Uterus (tissue), 4 donors: ENCODE measurements at places on chromosomes 12 and 14. TPM values are rescaled to one million over a fixed set of nuclear protein-coding genes. Genes with fewer than 3 reads are reported as not detected.

DNA sequence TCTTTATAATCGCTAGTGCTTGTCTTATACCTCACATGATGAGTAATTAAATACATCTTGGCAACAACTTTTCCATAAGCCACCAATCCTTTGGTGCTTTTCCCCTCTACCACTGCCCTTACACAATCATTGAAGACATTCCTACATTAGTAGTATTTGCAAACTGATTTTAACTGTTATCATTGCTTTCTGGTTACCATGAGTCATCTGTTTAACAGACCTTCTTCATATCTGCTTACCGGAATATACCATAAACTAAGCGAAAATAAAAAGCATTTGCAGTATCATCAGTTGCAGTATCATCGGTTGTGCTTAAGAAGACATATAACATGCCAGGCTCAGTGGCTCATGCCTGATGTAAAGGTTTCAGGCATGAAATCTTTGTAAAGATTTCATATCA is 54.8 kb upstream of the PLEKHA5 start:
- DNase-seq = no peak

ITGA5 gene
- 117 TPM for total RNA-seq

GRCh38 chr12:42468341-42468821 is 121.2 kb downstream of the PRICKLE1 start:
- DNase-seq = no peak

ST8SIA1 gene
- 7.8 TPM for total RNA-seq

GRCh38 chr12:125053821-125054220 is 11.4 kb upstream of the AACS start:
- DNase-seq = no peak

DNA sequence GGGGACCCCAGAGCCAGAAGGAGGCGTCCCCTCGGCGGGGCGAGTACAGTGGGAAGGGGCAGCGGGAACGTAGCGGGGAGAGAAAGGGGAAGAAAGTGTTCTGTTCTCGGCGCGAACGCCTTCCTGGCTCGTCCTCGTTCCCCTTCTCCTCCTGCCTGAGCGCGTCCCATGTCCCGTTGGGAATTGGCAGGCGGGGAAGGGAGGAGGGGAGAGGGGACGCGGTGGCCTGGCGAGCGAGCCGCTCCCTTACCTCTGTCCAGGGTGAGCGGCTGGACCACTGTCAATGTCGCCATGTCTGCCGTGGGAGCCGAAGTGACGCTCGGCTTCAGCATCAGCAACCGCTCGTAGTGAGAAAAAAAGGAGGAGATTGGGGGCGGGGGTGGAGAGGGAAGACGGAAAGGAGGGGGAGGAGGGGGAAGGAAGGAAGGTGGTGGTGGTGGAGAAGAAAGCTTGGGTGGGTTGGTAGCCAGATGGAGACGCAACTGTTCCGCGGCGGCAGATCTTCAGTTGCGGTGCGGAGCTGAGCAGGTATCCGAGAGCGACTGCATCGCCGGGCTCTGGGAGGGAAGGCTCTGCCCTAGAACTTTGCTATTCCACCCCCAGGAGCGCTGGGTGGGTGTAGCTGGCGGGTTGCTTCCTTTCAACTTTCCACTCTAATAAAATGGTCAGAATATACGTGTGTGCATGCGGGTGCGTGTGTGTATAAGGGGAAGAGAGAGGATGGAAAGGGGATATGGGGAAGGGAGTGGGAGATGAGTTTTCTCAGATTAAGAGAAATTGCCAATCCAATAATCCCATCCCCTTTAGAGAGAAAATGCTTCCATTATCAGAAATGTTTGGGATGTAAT is at the start of gene LIN7A:
LIN7A (minus strand) TSS at position 544 of the 848 bp plus-strand sequence; CDS start at position 332, 212 bp downstream.
- DNase-seq = peak; percentile 58

DNA sequence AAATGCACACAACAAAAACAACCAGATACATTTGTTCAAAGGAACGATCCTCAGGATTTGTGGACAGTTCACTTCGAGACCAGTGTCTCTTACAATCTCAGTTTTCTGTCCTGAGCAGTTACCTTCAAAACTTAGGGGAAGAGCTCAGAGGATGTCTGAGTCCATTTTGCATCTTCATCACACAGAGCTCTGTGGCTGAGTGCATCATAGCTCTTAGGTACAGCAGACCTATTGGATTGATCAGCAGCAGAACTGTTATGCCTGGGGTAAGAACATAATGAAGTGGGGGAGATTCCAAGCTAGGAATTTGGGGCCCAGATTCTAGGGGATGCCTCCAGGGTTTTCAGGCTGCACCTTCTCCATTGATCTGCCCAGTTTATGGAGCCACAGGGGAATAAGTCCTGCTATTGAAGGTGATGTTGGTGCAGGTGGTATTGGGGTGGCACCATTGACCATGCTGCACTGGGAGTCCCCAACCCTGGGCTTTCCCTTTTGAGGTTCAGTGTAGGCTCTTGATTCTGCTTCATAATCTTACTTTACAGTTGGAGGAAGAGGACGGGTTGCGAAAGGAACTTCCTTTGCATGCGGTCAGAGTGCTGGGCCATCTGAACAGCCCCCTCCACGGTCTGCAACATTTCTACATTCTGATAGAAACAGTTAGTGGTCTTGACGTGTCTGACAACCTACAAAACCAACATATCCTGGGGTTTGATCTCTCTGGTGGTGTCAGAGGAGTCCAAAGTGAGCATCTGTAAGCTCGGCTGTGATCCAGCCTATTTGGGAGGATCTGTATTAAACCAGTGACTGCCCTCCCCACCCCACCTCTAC is 112.8 kb downstream of the CHST11 start:
- no peak for DNase-seq

TMPRSS12 gene
- total RNA-seq = not detected

- DNase-seq = no peak
These were observed 280.5 kb downstream of the PCNX1 start for GRCh38 chr14:71187633-71188356.

EXOC3L4 gene
- 5.6 TPM for total RNA-seq

DNA sequence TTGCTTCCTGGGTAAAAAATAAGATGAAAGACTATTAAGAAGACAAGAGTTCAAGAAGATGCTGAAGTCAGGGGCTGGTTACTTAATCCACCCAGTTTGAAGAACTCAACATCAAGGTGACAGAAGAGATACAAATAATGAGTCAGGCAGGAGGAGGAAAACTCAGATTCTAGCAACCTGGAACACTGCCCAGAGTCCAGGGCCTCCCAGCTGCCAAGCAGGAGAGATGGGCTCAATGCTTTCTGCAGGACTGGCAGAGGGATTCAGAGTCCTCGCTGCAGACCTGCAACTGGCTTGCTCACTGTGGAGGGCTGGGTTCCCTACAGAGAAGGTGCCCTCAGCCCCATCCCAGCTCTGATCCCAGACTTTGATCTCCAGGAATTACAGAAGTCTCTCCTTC is 28.6 kb upstream of the CEBPE start:
- DNase-seq = peak; percentile 72

GRCh38 chr12:130164936-130165335 is 2.7 kb downstream of the FZD10 start:
- no peak for DNase-seq

- DNase-seq = no peak
These were observed 229.6 kb downstream of the BCAT1 start for GRCh38 chr12:24719293-24719721.

FMNL3 gene
- total RNA-seq = 7.4 TPM

DNA sequence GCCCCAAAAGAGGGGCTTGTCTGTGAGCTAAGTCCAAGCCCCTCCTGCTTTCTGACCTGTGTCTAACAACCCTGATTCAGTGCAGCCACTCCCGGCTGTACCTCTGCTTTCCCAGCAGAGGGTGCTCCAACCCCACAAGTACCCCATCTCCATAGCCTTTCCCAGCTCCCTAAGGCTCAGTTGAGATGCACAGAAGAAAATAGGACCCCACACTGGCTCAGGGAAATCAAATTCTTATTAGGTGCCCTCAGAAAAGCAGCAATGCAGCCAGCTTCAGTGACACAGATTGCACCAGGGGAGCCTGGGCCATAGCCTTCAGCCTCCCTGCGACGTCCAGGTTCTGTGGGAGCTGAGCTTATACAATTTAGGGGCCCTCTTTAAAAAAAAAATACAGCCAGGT is 49.9 kb downstream of the LRRC74A start:
- peak; percentile 52 for DNase-seq

DNA sequence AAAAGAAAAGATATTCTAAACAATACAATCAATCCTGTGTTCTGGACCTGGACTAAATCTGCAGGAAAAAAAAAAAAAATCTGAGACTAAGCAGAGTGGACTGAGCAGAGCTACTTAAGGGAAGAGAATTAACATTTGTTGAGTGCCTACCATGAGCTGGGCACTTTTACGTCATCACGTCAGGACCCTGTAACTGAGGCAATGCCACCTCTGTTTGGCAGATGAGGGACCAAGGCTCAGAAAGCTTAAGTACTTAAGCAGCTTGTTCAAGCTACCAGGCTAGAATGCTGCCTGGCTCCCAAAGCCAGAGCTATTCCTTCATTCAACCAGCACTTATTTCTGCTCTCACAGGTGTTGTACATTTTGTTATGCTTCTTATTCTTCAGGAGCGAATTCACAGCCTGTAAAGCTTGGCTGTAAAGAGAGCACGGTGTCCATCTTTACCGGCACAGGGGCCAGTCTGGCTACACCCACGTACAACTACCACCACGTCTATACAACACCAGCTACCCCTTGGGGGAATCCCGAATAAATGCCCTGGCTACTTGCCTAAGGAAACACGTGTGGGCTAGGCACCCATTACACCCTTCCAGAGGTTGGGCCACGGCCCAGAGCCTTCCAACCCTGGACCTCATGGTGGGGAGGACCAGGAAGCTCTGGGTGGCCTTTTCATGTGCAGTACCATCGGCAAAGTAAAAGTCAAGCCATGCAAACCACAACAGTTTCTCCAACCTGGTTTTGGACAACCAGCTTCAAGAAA is 27.0 kb downstream of the TMCC3 start:
- no peak for DNase-seq

GRCh38 chr12:105705765-105706164 is 375.3 kb downstream of the C12orf75 start:
- peak; percentile 46 for DNase-seq

- no peak for DNase-seq
These were observed 559 bp downstream of the SYNJ2BP start for GRCh38 chr14:70416338-70416724.

POU6F1 gene
- total RNA-seq = 2.6 TPM

DNA sequence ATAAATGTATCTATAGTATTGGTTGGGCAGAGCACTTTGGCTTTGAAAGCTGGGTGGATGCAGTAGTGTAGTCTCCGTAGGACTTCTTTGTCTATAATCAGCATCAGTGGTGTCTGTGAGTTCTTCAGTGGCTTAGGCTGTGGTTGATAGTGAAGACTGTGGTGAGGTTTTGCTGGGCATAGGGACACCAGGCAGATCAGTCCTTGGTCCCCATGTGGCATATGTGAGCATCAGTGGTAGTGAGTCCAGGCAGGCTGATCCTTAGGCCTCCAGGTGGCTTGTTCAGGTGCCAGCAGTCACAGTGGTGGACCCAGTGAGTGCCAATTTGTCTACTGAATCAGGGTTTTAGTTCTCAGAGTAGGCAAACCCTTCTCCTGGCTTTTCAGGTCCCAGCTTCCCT is 70.4 kb downstream of the CAND1 start:
- DNase-seq = no peak

DNA sequence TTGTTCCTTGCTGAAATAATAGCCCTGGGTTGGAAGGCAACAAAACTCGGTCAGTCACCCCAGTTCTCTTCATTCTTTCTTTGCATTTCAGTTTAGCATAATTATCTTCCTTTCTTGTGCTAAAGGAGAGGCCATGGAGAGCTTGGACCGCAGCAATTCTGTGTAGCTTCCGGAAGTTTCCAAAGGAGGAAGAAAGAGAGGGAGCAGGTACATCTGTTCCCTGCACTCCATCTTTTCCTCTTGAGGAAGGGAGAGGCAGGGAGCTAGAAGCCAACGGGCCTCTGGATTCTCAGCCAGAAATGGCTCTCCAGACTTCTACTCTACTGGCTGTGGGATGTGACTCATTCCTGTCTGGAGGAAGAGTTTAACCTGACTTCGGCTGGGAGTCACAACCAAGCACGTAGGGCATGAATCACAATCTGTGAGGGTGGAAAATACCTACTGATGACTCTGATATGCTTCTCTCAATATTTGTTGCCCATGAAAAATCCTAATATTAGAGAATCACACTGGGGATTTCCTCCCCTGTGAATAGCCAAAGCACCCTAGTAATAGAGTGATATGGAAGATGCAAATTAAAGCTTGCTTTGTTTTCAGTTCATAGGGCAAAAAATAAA is 17.0 kb downstream of the ANO6 start:
- DNase-seq = peak; percentile 69

DNA sequence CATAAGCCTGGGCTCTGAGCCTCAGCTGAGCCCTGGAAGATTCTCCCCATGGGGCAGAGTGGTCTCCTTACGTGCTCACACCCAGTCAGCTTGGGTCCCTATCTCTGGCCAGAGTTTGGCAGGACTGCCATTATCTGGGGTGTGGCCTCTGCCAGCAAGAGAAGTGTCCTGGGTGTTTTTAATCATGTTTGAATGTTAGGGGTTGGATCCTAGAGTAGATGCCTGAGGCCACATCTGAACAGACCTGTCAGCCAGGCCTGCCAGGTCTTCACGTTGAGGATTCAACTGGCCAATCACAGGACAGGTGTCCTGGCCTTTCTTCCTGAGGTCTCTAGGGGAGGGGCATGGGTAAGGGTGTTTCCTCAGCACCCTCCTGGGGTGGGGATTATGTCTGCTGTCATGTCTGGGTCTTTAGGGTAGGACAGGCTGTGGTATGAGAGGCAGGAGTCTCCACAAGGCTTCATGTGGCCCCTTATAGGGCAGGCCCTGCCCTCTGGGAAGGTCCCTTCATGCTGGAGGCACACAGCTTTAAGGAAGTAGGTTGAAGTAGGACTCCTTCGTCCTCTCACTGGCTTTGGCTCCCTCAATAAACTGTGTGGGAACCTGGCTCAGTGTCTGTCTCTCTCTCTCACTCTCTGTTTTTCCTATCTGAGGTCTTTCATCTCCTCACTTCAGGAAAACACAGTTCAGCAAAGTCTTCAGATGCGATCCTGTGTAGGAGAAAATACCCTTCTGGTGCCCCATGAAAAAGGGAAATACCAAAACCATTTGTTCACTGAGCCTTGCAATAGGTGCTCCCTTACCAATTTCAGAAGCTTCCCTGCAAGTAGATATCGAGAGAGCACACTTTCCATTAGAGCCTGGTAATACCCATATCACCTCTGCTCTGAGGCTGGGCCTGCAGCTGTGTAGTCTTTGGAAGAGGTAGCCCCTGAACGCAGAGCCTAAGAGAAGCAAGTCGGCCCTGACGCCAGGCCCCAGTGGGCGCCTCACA is 6.7 kb upstream of the FITM1 start:
- DNase-seq = no peak

SLC16A7 gene
- total RNA-seq = 32.4 TPM

- DNase-seq = no peak
These were observed 60.4 kb upstream of the SCAF11 start for GRCh38 chr12:46050805-46051204.

- no peak for DNase-seq
These were observed 214.4 kb upstream of the DIO2 start for GRCh38 chr14:80425686-80426085.

HSPB8 gene
- 10.6 TPM for total RNA-seq

DNA sequence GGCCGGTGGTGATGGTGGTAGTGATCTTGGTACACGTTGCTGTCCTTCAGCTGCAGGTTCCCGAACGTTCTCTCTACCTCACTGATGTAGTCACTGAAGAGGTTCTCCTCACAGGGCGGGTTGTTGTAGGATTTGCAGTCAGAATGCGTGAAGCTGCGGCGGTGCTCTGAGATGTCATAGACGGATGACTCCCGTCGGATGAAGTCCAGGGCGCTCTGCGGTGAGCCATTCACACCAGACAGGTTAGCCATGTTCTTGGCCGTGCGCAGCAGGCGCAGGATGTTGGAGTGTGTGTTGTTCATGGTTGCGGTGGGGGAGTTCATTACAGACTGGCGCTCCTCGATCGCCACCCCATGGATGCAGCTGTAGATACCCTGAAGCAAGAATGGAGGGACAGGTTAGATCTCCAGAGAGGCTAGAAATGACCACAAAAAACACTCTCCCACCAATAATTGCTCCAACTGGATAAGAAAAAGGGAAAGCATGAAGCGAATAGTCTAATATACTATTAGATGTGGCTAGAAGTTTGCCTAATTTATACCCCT is 367.8 kb downstream of the EMP1 start:
- DNase-seq = no peak
